ENCODE measurements at places on chromosomes 7 and 10.
A peak's percentile ranks its signal among the peaks of the same experiment; 100 is the strongest.

GRCh38 chr7:101922631-101923601, 105.5 kb downstream of the CUX1 start:
- no peak for DNase-seq

DNA sequence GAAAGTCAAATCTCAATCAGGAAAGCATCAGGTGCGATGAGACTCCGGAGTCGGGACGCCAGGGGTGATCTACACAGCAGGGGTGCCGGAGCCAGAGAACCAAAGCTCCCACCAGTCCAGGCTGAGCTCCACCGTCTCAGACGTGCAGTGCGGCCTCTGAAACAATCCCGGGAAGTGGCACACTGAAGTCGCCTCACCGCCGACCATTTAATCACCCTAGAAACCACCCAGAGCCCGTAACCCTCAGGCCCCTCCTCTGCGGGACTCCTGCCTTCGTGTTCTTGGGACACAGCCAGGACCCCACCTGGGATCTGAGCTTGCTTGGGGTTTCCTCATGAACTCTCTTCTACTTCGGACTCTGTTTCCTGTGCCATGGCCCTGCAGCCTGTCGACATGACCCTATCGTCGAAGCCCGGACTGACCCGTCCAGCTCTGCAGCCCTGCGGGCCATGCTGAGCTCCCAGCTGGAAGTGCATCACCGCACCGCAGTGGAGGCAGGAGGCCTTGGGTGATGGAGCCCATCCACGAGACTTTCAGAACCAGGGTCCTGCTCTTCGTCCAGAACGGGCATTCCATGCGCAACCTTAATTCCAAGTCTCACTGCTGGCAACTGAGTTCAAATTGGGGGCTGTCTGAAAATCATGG, 266.4 kb downstream of the PTPRN2 start:
- no peak for DNase-seq

- no peak for DNase-seq
Observed at GRCh38 chr7:76325092-76325491, 22.6 kb downstream of the HSPB1 start.

DNA sequence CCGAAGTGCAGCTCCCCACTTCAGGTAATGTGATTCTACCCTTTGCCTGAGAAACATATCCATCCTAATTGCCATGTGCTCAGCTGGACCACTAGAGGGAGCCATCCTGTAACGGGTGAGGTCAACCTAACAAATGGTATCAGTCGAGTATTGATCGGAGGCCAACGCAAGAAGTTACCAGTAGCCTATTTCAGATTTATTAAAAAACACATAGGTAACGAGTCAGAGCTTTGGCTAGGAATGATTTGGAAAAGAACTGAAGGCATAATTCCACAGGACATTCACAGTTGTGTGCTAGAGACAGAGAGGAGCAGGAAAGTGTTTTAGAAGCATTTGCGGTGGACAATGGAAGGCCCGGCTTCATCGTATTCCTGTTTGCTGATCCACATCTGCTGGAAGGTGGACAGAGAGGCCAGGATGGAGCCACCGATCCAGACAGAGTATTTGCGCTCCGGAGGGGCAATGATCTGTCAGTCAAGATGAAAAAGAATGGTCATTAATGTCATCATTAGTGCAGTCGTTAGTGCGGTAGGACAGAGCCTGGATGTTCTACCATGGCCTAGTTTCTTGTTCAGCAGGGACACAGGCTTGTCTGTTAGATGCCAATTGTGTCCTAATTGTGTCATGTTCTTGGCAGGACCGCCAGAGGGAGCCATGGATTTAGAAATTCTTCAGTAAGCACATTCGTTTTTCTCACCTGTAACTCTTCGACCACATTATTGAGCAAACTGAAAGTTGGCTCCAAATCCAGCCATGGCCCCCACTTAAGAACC, 17.5 kb downstream of the ACTA2 start:
- peak; percentile 30 for DNase-seq

- no peak for DNase-seq
Observed at GRCh38 chr10:101827919-101828600, 9.8 kb upstream of the OGA start.

GRCh38 chr7:64893401-64893800, 9.7 kb upstream of the ZNF273 start:
- DNase-seq = no peak

DNA sequence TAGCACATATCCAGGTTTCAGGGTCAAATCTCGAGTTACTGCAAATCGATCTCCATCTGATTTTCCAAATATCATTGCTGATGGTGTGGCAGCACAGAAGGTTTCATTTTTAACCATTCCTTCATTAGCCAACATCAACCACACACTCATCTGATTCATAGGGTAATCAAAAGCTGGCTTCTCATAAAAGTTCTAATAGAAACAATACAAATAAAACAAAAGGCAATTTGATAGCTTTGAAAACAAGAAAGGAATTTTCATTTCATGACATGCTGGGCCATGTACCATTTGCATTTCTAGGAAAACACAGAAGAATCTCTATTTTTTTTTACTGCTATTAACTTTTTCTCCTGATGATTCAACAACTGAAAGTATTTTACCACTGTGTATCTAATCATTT, 147.7 kb upstream of the SLC26A5 start:
- no peak for DNase-seq

GRCh38 chr10:78301891-78302738, 268.5 kb downstream of the RPS24 start:
- no peak for DNase-seq

- no peak for DNase-seq
Observed at GRCh38 chr10:93410697-93411348, 71.3 kb downstream of the MYOF start.

DNA sequence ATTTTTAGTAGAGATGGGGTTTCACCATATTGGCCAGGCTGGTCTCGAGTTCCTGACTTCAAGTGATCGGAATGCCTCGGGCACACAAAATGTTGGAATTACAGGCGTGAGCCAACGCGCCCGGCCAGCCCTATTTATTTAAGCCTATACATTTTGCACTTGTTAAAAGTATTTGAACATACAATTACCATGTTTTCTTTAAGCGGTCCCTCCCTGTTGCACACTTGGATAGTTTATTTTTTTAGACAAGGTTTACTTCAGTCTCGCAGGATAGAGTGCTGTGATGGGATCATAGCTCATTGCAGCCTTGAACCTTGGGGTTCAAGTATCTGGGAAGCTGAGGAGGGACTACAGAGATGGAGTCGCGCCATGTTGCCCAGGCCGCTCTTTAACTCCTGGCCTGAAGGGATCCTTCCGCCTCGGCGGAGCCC, 35.7 kb upstream of the SRRM3 start:
- DNase-seq = no peak

- DNase-seq = no peak
Observed at GRCh38 chr10:62085404-62085803, 183.2 kb downstream of the RTKN2 start.

Measured in stimulated activated CD8-positive, alpha-beta memory T cell treated with anti-CD3 and anti-CD28 coated beads, Interleukin-2, amount 100 ng/mL, for 1 hour (primary cell).